CD4-positive, alpha-beta T cell (primary cell): ENCODE measurements at places on chromosomes 2 and 18. TPM values are rescaled to one million over a fixed set of nuclear protein-coding genes. Genes with fewer than 3 reads are reported as not detected.

The SERPINB3 gene
- not detected for total RNA-seq

The SOX11 gene
- total RNA-seq, result not detected

The M1AP gene
- not detected for total RNA-seq

The AQP12A gene
- total RNA-seq, result not detected

The NOL4 gene
- not detected for total RNA-seq

The FN1 gene
- 0.41 TPM for total RNA-seq

The LBX2 gene
- not detected for total RNA-seq

The FAM237A gene
- total RNA-seq, result not detected

The GPR55 gene
- 3.8 TPM for total RNA-seq

The MAP4K3 gene
- 22.5 TPM for total RNA-seq

The MYCN gene
- total RNA-seq, result not detected

The TWSG1 gene
- 2.8 TPM for total RNA-seq

The POTEI gene
- not detected for total RNA-seq

The LYPD1 gene
- total RNA-seq, result not detected

The KIF1A gene
- total RNA-seq, result not detected

The SERPINB11 gene
- not detected for total RNA-seq

The EML4 gene
- 219 TPM for total RNA-seq

The PLGLB2 gene
- 1.6 TPM for total RNA-seq

The NDC80 gene
- 6.3 TPM for total RNA-seq

The ATP8B1 gene
- not detected for total RNA-seq
